Cardiac atrium fibroblast (primary cell): ENCODE measurements at places on chromosomes 2 and 18. TPM values are rescaled to one million over a fixed set of nuclear protein-coding genes. Genes with fewer than 3 reads are reported as not detected.

Gene ACTG2
- 0.18 TPM in 1 of 2 replicates, not detected in the other for total RNA-seq

Gene MBOAT2
- 13.9 and 36.6 TPM in 2 replicates for total RNA-seq

Gene SERPINB10
- total RNA-seq: not detected in 2 replicates

Gene ZC3H6
- total RNA-seq: 1.5 and 2.2 TPM in 2 replicates

Gene MAB21L4
- total RNA-seq: not detected in 2 replicates

Gene TMEM163
- total RNA-seq: 1.3 TPM in 1 of 2 replicates, not detected in the other

Gene SLC11A1
- total RNA-seq: under 0.01 TPM in 2 replicates

Gene STARD6
- not detected in 2 replicates for total RNA-seq

Gene SCG2
- 0.32 and 2.3 TPM in 2 replicates for total RNA-seq

Gene ATP8B1
- total RNA-seq: 19.7 and 24.5 TPM in 2 replicates

Gene MARCO
- not detected in 2 replicates for total RNA-seq

Gene TGFA
- not detected in 2 replicates for total RNA-seq

Gene PRKAG3
- total RNA-seq: not detected in 2 replicates

Gene ALS2
- total RNA-seq: 13.4 and 21.9 TPM in 2 replicates
